ENCODE measurements at places on chromosomes 11 and 22.
A peak's percentile ranks its signal among the peaks of the same experiment; 100 is the strongest.

DNA sequence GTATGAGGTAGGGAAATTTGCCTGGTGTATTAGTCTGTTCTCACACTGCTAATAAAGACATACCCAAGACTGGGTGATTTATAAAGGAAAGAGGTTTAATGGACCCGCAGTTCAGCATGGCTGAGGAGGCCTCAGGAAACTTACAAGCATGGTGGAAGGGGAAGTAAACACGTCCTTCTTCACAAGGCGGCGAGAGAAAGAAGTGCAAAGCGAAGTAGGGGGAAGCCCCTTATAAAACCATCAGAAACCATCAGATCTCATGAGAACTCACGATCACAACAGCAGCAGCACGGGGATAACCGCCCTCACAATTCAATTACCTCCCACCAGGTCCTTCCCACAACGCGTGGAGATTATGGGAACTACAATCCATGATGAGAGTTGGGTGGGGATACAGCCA, 12.0 kb upstream of the RFPL2 start:
- DNase-seq: no peak

GRCh38 chr11:83456075-83456474, 169.9 kb upstream of the CCDC90B start:
- DNase-seq: no peak

DNA sequence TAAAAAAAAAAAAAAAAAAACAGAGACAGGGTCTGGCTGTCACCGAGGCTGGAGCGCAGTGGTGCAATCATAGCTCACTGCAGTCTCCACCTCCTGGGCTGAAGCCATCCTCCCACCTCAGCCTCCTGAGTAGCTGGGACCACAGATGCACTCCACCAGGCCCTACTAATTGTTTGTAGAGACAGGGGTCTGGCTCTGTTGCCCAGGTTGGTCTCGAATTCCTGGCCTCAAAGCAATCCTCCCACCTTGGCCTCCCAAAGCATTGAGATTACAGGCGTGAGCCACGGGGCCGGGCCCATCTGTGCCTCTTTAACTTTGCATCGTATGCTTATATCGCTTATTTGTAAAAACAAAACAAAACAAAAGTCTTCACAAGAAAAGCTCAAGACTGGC, 3.1 kb downstream of the CPT1A start:
- peak; percentile 46 for DNase-seq

- DNase-seq: no peak
Measured at GRCh38 chr22:29813563-29813962, 24.5 kb downstream of the ASCC2 start.

- no peak for DNase-seq
Measured at GRCh38 chr11:20368438-20368837, 4.9 kb downstream of the HTATIP2 start.

DNA sequence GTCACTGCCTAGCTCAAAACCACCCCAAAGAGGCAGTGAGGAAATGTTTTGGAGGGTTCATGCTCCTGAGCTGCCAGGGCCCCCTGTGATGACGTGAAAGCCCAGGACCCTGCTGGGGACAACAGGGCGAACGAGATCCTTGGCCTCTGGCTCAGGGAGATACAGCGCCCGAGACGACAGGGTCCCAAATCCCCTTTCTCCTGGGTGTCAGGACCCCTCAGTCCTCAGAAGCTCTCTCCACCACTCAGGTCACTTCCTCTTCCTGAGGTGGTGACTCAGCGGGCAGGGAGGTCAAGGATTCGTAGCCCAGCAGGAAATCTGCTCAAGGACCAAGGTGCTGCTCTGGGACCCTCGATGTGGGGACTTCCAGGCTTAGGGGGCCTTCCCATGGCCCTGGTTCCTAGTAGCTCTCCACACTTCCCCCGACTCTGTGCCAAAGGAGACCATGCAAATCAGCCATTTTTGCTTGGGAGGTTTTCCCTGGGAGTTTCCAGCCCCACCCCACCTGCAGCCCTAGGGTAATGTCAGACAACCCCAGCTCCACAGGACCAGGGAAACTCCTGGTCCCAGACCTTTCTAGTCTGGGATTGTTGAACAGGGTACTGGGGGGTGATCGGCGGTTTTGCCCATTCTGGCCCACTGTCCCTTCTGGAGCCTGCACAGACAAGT, 12.8 kb downstream of the BCL9L start:
- DNase-seq: no peak

Measured in left cardiac atrium (tissue), 4 donors.